ENCODE measurements at places on chromosomes 3 and 15. TPM values are rescaled to one million over a fixed set of nuclear protein-coding genes. Genes with fewer than 3 reads are reported as not detected.

GRCh38 chr3:47872916-47873315 lies 70.0 kb downstream of the DHX30 start:
- no peak overlapping the region for H3K4me3 ChIP-seq
- H3K27me3 ChIP-seq = no peaks in the 10 kb centered on the region
- H3K27ac ChIP-seq = no peak overlapping the region

DNA sequence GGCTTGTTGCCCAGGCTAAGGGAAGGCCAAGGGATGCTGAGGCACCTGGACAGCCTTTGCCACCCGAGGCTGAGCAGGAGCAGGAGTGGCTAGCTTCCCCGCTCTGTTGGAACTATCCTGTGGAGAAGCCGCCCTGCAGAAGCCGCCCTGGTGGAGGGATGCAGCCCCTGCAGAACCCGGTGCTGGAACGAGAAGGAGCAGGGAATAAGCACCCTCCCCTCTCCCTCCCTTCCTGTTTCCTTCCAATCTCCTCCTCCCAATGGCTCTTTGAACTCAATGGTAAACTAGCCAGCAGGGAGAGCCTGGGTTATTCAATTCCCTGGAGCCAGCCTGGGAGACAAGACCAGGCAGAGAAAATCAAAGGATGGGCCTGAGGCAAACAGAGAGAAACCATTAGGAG lies 11.8 kb upstream of the HRG start:
- no peaks in the 10 kb centered on the region for H3K4me1 ChIP-seq
- H3K27me3 ChIP-seq = no peaks in the 10 kb centered on the region

- H3K36me3 ChIP-seq = no peaks in the 10 kb centered on the region
- peak overlapping the region; percentile 10 for H3K4me3 ChIP-seq
- H3K27ac ChIP-seq = peak overlapping the region; percentile 74
- peaks cover 16% of the 10 kb centered on the region for H3K4me1 ChIP-seq
- H3K27me3 ChIP-seq = no peaks in the 10 kb centered on the region
Observed at GRCh38 chr3:50516440-50516871, 13.0 kb upstream of the CACNA2D2 start.

The CLDN18 gene
- total RNA-seq = not detected

All from heart right ventricle (tissue), 16 donors.